ENCODE measurements at places on chromosomes 2 and 18. TPM values are rescaled to one million over a fixed set of nuclear protein-coding genes. Genes with fewer than 3 reads are reported as not detected.

CFAP65 gene
- total RNA-seq, result 1.7 TPM

DOCK10 gene
- total RNA-seq, result 0.44 TPM

FSHR gene
- total RNA-seq, result 6.5 TPM

HOXD10 gene
- total RNA-seq, result 0.94 TPM

IL37 gene
- not detected for total RNA-seq

ANO7 gene
- 8.1 TPM for total RNA-seq

TUBA3E gene
- total RNA-seq, result not detected

CNTNAP5 gene
- 8.2 TPM for total RNA-seq

SGPP2 gene
- total RNA-seq, result not detected

SMC6 gene
- 50.0 TPM for total RNA-seq

PFN4 gene
- not detected for total RNA-seq

OTOS gene
- not detected for total RNA-seq

NDUFAF7 gene
- 41.4 TPM for total RNA-seq

LTBP1 gene
- 31.8 TPM for total RNA-seq

HOXD1 gene
- total RNA-seq, result 2.8 TPM

DES gene
- 3.8 TPM for total RNA-seq

RESP18 gene
- not detected for total RNA-seq

ANKRD30BL gene
- total RNA-seq, result not detected

SLC40A1 gene
- 97.6 TPM for total RNA-seq

LAMA1 gene
- 164 TPM for total RNA-seq

RAB6C gene
- 0.22 TPM for total RNA-seq

RNF152 gene
- total RNA-seq, result 131 TPM

CRACDL gene
- total RNA-seq, result 0.86 TPM

RPL37A gene
- total RNA-seq, result 2,765 TPM

KCMF1 gene
- total RNA-seq, result 81.5 TPM

INHA gene
- total RNA-seq, result 0.48 TPM

CD8B2 gene
- total RNA-seq, result not detected

SCN3A gene
- total RNA-seq, result 0.09 TPM

STK11IP gene
- total RNA-seq, result 23.2 TPM

MAP3K19 gene
- not detected for total RNA-seq

PID1 gene
- 0.55 TPM for total RNA-seq

GPR35 gene
- 0.32 TPM for total RNA-seq

DPYSL5 gene
- total RNA-seq, result 1.1 TPM

HOXD11 gene
- not detected for total RNA-seq

CRYBA2 gene
- 1.3 TPM for total RNA-seq

SERPINB10 gene
- not detected for total RNA-seq

Data from endodermal cell (in vitro differentiated cells).